Naive thymus-derived CD8-positive, alpha-beta T cell (primary cell): ENCODE measurements at places on chromosomes 16 and 17.

DNA sequence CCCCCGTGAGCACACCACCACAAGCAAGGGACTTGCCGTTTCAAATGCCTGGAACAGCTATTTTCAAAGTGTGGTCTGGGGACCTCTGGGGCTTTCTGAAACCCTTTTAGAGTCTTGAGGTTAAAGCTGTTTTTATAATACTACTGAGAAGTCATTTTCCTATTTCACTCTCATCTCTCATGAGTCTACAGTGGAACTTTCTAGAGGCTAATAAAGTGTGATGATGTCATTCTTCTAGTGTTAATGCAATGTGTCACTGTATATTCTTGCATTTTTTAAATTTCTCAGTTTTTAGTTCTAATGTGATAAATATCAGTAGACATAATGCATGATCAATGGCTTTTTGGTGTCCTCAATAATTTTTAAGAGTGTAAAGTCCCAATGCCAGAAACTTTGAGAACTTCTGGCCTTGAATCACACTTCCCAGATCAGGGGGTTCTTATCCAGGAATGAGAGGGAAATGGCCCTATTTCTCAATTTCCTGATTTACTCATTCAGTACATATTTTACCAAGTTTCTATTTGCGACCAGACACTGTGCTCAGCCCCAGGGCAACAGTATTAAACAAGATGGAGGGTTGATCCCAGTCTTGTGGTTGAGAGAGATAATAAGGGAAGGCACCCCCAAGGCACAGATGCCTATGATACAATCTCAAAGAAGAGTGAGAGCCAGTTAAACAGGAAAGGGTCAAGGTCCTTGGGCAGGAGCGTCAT lies 444.0 kb downstream of the HS3ST3B1 start:
- DNase-seq, result no peak
- no peaks in the 10 kb centered on the region for H3K27me3 ChIP-seq
- H3K36me3 ChIP-seq, result no peaks in the 10 kb centered on the region
- no peaks in the 10 kb centered on the region for H3K4me1 ChIP-seq
- H3K4me3 ChIP-seq, result no peak overlapping the region
- H3K27ac ChIP-seq, result no peak overlapping the region

GRCh38 chr16:57600048-57600835 lies 28.2 kb upstream of the ADGRG1 start:
- peak overlapping the region; percentile 28 for H3K27ac ChIP-seq
- no peaks in the 10 kb centered on the region for H3K27me3 ChIP-seq
- no peak for DNase-seq
- no peaks in the 10 kb centered on the region for H3K36me3 ChIP-seq
- peak overlapping the region; percentile 10 for H3K4me3 ChIP-seq
- peaks cover 15% of the 10 kb centered on the region for H3K4me1 ChIP-seq

DNA sequence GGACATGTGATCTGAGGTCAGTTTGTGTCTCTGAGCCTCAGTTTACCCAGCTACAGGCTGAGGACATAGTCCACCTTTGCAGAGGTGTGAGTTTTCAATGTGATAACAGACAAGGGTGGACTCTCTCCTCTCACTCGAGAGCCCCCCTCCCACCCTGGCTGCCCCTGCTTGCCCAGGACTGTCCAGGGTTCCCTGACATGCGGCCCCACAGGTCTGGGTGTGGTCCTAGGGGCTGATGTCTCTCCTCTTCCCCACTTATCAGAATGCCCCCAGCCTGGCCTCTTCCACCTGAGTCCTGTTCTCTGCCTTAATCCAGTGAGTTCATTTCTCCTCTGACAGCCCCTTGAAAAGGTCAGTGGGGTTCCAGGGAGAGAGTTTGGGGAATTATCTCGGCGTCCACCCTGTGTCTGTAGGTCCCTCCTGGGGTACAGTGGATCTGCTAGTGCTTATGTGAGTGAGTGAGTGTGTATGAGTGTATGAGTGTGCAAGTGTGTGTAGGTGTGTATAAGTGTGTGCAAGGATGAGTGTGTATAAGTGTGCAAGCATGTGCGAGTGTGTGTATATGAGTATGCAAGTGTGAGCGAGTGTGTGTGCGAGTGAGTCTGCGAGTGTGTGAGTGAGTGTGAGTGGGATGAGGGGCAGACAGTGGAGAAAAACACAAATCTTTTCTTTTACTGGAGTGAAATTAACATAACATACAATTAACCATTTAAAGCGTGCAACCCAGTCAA lies 175.0 kb downstream of the IRF8 start:
- peaks cover 61% of the 10 kb centered on the region for H3K27me3 ChIP-seq
- no peak for DNase-seq
- no peak overlapping the region for H3K4me3 ChIP-seq
- no peaks in the 10 kb centered on the region for H3K36me3 ChIP-seq
- no peak overlapping the region for H3K27ac ChIP-seq

DNA sequence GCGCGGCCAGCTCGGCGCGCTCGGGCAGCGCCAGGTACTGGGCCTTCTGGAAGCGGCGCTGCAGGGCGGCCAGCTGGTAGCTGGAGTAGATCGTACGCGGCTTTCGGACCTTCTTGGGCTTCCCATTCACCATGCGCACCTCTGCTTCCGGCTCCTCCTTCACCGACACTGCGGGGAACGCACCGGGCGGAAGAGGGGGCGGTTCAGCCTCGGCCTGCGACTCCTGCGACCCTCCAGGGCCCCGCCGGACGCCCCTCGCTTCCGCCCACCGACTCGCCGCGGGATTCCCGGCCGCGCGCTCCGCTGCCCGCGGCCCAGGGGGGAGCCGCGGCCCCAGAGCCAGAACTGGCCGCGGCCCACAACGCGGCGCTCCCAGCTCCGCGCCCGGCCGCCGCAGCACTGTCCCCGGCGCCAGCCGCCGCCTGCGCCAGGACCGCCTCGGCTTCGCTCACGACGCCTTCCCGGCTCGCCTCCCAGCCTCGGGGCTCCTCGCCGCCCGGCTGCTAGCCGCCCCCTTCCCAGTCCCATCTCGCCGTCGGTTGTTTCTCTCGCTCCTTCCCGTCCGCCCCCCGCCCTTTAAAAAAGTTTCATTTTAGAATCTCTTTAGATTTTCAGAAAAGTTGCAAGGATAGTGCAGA lies 1.5 kb downstream of the DLX3 start:
- no peak for DNase-seq
- H3K4me1 ChIP-seq, result peaks cover 44% of the 10 kb centered on the region
- H3K4me3 ChIP-seq, result peak overlapping the region; percentile 89
- H3K27ac ChIP-seq, result no peak overlapping the region
- peaks cover 4% of the 10 kb centered on the region for H3K36me3 ChIP-seq
- H3K27me3 ChIP-seq, result peaks cover 62% of the 10 kb centered on the region

GRCh38 chr17:33596899-33597298 lies 303.8 kb upstream of the ASIC2 start:
- H3K27ac ChIP-seq, result no peak overlapping the region
- peaks cover 6% of the 10 kb centered on the region for H3K27me3 ChIP-seq
- H3K4me3 ChIP-seq, result no peak overlapping the region

DNA sequence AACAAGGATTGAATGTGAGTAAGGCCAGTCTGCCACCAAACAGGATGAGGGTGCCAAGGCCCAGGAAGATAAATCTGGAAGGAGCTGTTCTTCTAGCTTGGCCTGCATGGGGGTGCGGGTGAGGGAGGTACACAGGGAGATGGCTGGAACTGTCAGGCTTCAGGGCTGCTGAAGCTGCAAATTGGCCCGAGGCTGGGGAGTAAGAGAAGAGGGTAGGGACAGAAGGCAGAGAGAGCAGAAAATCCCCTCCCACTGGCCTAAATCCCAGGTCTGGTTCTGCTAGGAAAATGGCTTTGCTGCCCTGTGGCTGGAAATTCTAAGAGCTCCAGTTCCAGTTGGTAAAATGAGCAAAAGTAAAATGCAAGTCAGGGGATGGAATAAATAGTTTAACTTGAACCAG lies 87.9 kb downstream of the CCDC182 start:
- H3K36me3 ChIP-seq, result peaks cover 16% of the 10 kb centered on the region
- H3K27ac ChIP-seq, result no peak overlapping the region
- DNase-seq, result no peak
- no peaks in the 10 kb centered on the region for H3K27me3 ChIP-seq

GRCh38 chr16:9929313-9929712 lies 252.9 kb downstream of the GRIN2A start:
- H3K4me1 ChIP-seq, result no peaks in the 10 kb centered on the region
- H3K36me3 ChIP-seq, result no peaks in the 10 kb centered on the region
- DNase-seq, result no peak
- peaks cover 7% of the 10 kb centered on the region for H3K27me3 ChIP-seq
- H3K4me3 ChIP-seq, result no peak overlapping the region
- H3K27ac ChIP-seq, result no peak overlapping the region

GRCh38 chr16:64290461-64290860 lies 831.4 kb downstream of the CDH11 start:
- H3K27me3 ChIP-seq, result no peaks in the 10 kb centered on the region
- no peaks in the 10 kb centered on the region for H3K36me3 ChIP-seq
- no peak overlapping the region for H3K4me3 ChIP-seq
- DNase-seq, result no peak
- H3K27ac ChIP-seq, result no peak overlapping the region

DNA sequence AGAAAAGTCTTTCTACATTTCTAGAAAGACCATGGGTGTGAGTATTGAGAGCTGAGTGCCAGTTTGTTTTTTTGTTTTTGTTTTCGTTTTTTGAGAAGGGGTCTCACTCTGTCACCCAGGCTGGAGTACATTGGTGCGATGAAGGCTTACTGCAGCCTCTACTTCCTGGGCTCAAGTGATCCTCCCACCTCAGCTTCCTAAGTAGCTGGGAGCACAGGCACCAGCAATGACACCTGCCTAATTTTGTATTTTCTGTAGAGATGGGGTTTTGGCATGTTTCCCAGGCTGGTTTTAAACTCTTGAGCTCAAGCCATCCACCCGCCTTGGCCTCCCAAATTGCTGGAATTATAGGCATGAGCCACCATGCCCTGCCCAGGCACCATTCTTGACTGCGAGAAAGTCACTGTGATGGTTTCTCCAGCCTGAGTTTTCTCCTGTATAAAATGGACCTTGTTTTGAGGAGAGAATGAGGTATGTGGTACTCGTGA lies 673.8 kb downstream of the MAF start:
- H3K4me1 ChIP-seq, result no peaks in the 10 kb centered on the region
- H3K4me3 ChIP-seq, result no peak overlapping the region
- no peak overlapping the region for H3K27ac ChIP-seq
- peaks cover 4% of the 10 kb centered on the region for H3K36me3 ChIP-seq
- H3K27me3 ChIP-seq, result no peaks in the 10 kb centered on the region

DNA sequence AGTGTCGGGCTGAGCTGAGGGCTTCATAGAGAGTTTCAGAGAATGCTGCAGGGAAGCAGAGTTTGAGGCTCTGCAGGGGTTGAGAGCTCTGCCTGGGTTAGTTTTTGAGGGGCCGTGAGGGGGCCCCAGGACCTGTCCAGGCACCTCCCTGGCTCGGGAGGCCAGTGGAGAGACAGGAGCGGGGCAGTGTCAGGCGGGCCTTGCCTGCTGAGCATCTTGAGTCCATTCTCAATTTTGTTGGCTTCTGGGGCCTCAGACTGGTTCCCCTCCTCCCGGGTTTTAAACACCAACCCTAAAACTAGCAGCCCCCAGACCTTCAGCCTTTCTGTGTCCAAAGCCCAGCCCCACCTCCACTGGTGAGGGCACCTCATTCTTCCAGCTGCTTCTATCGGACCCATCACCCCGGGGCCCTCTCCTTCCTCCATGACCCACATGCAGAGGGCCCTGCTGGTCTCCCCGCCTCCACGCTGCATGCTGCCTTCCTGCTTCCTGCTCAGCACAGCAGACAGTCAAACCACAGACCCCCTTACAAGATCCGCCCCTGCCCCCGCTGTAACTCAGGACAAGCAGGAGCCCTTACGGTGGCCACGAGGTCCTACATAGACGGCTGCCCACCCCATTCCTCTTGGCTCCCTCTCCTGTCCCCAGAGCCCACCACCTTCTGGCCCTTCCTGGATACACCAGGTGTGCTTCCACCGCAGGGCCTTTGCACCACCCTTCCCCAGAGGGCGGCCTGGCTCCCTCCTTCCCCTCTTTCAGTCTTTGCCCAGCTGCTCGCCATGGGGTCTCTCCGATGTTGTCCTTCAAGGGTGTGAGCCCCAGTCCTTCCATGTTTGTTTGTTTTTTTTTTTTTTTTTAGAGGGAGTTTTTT lies 3.8 kb downstream of the RNF213 start:
- H3K4me1 ChIP-seq, result peaks cover 51% of the 10 kb centered on the region
- H3K4me3 ChIP-seq, result peak overlapping the region; percentile 94
- H3K27ac ChIP-seq, result peak overlapping the region; percentile 94
- peak; percentile 43 for DNase-seq

- H3K27me3 ChIP-seq, result no peaks in the 10 kb centered on the region
- no peak overlapping the region for H3K4me3 ChIP-seq
- H3K36me3 ChIP-seq, result peaks cover 15% of the 10 kb centered on the region
- DNase-seq, result no peak
- H3K4me1 ChIP-seq, result peaks cover 20% of the 10 kb centered on the region
These were observed 14.2 kb downstream of the USP36 start for GRCh38 chr17:78826421-78826820.

- peak; percentile 64 for DNase-seq
- H3K27me3 ChIP-seq, result no peaks in the 10 kb centered on the region
- no peak overlapping the region for H3K27ac ChIP-seq
- peaks cover 1% of the 10 kb centered on the region for H3K4me1 ChIP-seq
These were observed 15.6 kb upstream of the ZFPM1 start for GRCh38 chr16:88437367-88437964.

GRCh38 chr16:28837672-28838557 lies 8.2 kb downstream of the TUFM start:
- H3K27me3 ChIP-seq, result no peaks in the 10 kb centered on the region
- DNase-seq, result no peak
- no peak overlapping the region for H3K4me3 ChIP-seq
- no peaks in the 10 kb centered on the region for H3K36me3 ChIP-seq

- H3K36me3 ChIP-seq, result no peaks in the 10 kb centered on the region
- H3K27ac ChIP-seq, result no peak overlapping the region
- H3K27me3 ChIP-seq, result no peaks in the 10 kb centered on the region
These were observed 14.1 kb downstream of the AKAP1 start for GRCh38 chr17:57099165-57099564.

- H3K27ac ChIP-seq, result no peak overlapping the region
- no peaks in the 10 kb centered on the region for H3K4me1 ChIP-seq
- H3K4me3 ChIP-seq, result no peak overlapping the region
- no peak for DNase-seq
- H3K36me3 ChIP-seq, result no peaks in the 10 kb centered on the region
These were observed 202.8 kb upstream of the CPHXL start for GRCh38 chr16:75929046-75929445.

- peak overlapping the region; percentile 63 for H3K4me3 ChIP-seq
- DNase-seq, result no peak
- no peak overlapping the region for H3K27ac ChIP-seq
- H3K4me1 ChIP-seq, result no peaks in the 10 kb centered on the region
- no peaks in the 10 kb centered on the region for H3K36me3 ChIP-seq
These were observed 536 bp upstream of the PLD2 start for GRCh38 chr17:4806456-4806776.

GRCh38 chr16:24635900-24636610 lies 93.4 kb upstream of the TNRC6A start:
- H3K27ac ChIP-seq, result no peak overlapping the region
- DNase-seq, result no peak
- H3K36me3 ChIP-seq, result no peaks in the 10 kb centered on the region
- H3K4me1 ChIP-seq, result no peaks in the 10 kb centered on the region
- no peak overlapping the region for H3K4me3 ChIP-seq

GRCh38 chr17:17313350-17313991 lies 10.3 kb downstream of the NT5M start:
- peak; percentile 77 for DNase-seq
- H3K27me3 ChIP-seq, result no peaks in the 10 kb centered on the region
- H3K36me3 ChIP-seq, result peaks cover 3% of the 10 kb centered on the region
- H3K4me3 ChIP-seq, result no peak overlapping the region
- peak overlapping the region; percentile 16 for H3K27ac ChIP-seq

- H3K36me3 ChIP-seq, result peaks cover 2% of the 10 kb centered on the region
- peaks cover 17% of the 10 kb centered on the region for H3K4me1 ChIP-seq
- no peaks in the 10 kb centered on the region for H3K27me3 ChIP-seq
- DNase-seq, result no peak
These were observed 5.8 kb upstream of the TRAF4 start for GRCh38 chr17:28737770-28738679.
